Left lung (tissue), 14 donors: ENCODE measurements at places on chromosomes 6 and 20. TPM values are rescaled to one million over a fixed set of nuclear protein-coding genes. Genes with fewer than 3 reads are reported as not detected.

DNA sequence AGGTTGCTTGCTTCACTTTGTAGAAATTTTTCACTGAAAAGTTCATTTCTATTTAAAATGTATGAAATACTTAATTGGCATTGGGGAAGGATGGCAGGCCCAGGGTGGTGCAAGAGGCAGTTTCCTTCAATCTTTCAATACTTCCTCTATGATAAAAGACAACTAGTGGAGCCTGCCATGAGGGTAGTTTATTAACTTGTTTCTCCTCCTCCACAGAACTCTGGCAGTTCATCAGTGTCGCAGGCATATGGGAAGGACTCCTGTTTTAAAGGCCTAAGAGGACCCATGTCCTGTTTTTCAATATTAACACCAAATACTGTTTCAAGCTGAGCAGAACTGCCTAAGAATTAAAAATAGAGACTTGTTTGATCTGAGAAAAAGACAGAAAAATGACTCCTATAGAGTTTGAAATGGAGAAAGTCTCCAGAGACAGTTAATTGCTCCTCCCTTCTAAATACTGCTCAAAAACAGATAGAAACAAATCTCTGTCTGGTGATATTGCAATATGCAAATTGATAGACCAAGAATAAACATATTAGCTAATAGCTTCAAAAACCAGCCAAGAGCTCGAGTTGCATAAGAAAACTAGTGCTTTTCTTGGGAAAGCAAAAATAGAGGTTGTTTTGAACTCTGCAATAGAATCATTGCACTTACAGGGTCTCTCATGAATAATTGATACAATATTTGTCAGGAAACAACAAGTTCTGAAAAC lies 665.7 kb upstream of the SLC35B3 start:
- no peak for DNase-seq

GRCh38 chr20:45436732-45437485 lies 21.0 kb downstream of the PIGT start:
- DNase-seq = peak; percentile 69

Gene SYNDIG1
- polyA plus RNA-seq = 4.3 TPM

DNA sequence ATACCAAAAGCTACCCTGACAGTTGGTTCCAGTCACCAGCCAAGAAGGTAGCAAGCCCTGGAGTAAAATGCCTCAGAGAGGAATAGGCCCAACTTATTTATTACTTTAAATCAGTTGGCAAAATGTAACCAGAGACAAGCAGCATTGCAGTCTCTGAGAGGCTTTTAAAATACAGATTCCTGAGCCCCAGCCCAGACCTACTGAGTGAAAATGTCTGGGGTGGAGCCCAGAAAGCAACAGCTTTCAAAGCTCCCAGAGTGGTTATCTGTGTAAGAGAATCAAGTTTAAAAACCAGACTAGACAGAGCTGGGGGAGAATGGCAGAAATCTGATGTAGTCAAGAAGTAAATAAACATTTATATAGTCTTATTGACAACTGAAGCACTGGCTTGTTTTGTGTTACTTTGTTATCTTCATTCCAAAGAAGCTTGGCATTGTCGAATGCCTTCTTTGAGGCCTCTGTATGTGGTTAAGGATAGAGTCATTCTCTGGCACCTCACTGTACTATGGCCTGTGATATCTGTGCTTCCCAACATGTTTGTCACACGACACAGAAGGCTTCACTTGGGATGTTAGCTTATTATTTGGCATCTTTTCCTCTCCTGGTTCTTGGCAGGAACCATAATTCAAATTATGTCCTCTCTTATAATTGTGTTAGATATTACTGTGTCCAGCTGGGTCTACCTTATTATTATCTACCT lies 313.5 kb downstream of the SLC35F1 start:
- DNase-seq = no peak

Gene COL10A1
- 0.18 TPM for polyA plus RNA-seq

Gene CRISP3
- 0.29 TPM for polyA plus RNA-seq

- no peak for DNase-seq
These were observed 848.8 kb upstream of the MAP3K7 start for GRCh38 chr6:91435630-91436029.

- no peak for DNase-seq
These were observed 102.9 kb downstream of the FAXC start for GRCh38 chr6:99246602-99247001.
